Left colon (tissue), 2 donors: ENCODE measurements at places on chromosomes 5 and 9.

GRCh38 chr9:91176426-91176825 is 185.3 kb downstream of the AUH start:
- no peak for DNase-seq

- no peak for DNase-seq
Observed at GRCh38 chr9:122128007-122128968, 31.3 kb downstream of the NDUFA8 start.

GRCh38 chr9:8806150-8806549 is 1006.6 kb upstream of the DMAC1 start:
- no peak for DNase-seq

DNA sequence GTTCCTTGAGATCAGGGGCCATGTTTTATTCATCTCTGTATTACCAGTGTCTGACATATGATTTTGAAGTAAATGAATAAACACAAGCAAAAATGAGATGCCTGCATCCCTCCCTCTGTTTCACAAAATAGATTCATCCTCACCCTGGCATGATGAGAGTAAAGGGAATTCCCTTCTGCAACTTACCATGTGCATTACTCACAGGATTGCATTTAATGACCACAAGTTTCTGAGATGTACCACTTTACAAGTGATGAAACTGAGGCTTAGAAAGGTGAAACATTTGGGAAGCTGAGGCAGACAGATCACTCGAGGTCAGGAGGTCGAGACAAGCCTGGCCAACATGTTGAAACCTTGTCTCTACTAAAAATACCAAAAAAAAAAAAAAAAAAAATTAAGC is 74.2 kb upstream of the TNFSF8 start:
- DNase-seq, result no peak

DNA sequence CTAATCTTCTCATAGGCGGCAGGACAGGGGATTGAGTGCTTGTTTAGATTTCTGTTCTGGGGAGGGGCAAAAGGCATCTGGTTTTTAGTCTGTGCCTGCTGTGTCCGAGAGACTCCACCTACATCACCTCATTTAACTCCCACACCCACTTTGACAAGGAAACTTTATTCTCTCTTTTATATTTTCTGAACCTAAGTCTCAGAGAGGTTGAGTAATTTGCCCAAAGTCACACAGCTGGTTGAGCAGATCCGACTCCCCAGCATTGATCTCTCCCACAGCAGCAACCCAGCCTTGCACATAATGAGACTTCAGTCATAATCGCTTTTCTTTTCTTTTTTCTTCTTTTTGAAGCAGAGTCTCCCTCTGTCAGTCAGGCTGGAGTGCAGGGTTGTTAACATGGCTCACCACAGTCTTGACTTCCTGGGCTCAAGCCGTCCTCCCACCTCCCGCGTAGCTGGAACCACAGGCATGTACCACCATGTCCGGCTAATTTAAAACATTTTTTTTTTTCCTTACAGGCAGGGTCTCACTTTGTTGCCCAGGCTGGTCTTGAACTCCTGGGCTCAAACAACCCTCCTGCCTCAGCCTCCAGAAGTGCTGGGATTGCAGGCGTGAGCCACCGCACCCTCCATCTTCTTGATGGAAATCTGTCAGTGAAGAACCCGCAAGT is 36.5 kb upstream of the ANKRD33B start:
- no peak for DNase-seq

- no peak for DNase-seq
Observed at GRCh38 chr5:7753181-7753580, 97.8 kb downstream of the CFAP90 start.

- DNase-seq, result no peak
Observed at GRCh38 chr9:94085062-94085639, 887 bp downstream of the PTPDC1 start.

- no peak for DNase-seq
Observed at GRCh38 chr5:35336230-35336629, 105.9 kb upstream of the PRLR start.

DNA sequence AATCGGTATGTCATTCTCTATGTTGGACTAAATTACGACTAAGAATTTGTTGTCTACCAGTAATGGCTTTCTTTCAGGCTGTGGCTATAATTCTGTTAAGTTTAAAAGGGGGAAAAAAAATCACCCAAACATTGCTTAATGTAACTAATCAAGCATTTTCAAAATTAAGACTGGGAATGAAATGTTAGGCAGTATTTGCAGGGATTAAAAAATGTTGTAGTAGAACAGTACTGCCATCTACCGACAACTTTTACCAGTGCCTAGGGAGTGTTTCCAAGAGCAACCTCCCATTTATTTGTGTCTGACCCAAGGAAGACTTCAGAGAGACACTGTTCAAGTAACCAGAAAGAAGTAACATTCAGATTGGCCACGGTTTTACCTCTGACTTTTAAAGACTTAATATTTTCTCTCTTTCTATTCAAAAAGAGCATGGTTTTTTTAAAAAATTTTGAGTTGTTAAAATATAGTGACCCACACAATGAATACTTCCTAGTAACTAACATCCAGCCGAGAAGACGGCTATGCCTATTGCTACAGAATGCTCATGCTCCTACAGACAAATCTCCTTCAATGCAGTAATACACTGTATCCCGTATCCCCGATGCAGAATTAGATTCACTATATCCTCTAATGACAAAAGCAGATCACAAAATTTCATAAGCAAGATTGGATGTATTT is 92.4 kb downstream of the ARL15 start:
- DNase-seq, result no peak

DNA sequence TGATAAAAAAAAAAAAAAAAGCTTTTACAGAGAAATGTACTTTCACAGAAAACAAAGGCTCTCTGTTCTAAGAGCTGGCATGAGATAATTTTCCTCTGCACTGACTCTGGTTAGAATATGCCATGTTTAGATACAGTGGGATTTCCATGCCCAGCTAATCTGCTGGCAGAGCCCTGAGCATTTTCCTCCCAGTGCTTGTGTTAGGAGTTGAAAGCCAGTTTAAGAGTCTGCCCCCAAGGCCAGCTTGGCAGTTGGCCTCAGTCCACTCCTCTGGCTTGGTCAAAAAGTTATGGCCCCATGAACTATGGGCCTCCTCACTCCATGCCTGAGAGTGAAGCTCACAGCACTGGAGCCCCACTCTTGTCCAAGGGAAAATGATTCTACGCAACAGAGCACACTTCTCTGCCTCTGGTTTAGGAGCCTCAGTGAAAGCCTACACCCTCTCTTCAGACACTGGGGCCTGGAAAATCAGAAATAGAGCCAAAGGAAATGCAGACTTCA is 21.9 kb downstream of the MOCS2 start:
- no peak for DNase-seq

GRCh38 chr5:61915646-61916045 is 390.4 kb upstream of the KIF2A start:
- no peak for DNase-seq

DNA sequence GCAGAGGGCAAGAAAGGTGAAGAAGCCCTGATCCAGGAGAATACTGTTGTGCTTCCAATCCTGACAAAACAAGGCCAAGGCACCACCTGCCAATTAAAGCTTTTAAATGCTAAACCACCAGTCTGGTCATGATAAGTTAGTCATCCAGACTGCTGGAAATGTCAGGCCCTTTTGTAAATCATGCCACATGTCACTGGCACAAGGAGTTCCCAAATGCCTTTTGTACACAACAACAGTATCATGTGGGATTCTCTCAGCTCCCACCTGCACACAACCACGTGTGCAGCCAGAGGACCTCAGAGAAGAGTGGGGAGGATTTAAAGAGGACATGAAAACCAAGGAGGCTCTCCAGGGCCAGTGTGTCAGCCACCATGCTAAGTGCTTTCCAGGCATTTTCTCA is 99.3 kb downstream of the CDK5RAP2 start:
- DNase-seq, result no peak

DNA sequence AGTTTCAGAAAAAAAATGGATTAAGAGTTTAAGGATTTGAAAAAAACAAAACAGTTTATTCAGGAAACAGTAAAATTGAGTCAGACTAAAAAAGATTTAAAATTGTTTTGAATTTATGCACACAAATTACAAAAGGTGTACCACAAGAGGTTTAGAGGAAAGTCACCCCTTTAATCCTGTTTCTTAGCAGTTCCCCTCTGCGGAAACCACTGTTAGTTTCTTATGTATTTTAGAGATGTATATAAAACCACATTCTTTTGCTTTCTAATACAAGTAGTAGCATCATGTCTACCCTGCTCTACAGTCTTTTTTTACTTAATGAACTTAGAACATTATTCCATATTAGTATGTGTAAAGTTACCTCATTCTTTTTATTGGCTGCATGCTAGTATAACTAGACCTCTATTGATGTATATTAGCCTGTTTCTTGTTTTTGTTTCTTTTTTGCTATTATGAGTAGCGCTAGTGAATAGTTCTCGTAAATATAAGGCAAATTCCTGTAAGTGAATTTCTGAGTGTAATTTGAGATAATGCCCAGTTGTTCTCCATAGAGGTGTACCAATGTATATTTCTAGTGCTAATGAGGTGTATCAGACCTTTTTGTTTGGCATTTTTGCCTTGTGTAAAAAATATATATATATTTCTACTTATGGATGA is 20.0 kb downstream of the GPBP1 start:
- no peak for DNase-seq
